ENCODE measurements at places on chromosomes 4 and X. TPM values are rescaled to one million over a fixed set of nuclear protein-coding genes. Genes with fewer than 3 reads are reported as not detected.

DNA sequence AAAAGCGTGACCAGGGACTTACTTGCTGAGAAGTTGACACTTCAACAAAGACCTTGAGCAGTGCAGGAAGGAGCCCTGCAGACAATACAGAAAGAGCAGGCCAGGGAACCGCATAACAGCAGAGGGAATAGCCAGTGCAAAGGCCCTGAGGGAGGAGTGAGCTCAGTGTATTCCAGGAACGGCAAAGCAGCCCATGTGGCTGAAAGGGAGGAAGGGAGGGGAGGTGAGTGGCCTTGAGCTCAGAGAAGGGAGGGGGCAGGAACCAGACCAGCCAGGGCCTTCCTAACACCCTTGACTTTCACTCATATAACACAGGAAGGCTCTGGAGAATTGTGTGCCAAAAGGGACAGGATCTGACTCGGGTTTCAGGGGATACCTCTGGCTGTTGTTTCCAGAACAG, 112.2 kb downstream of the BCOR start:
- no peaks in the 10 kb centered on the region for H3K27me3 ChIP-seq
- no peak overlapping the region for H3K27ac ChIP-seq
- no peaks in the 10 kb centered on the region for H3K36me3 ChIP-seq

DNA sequence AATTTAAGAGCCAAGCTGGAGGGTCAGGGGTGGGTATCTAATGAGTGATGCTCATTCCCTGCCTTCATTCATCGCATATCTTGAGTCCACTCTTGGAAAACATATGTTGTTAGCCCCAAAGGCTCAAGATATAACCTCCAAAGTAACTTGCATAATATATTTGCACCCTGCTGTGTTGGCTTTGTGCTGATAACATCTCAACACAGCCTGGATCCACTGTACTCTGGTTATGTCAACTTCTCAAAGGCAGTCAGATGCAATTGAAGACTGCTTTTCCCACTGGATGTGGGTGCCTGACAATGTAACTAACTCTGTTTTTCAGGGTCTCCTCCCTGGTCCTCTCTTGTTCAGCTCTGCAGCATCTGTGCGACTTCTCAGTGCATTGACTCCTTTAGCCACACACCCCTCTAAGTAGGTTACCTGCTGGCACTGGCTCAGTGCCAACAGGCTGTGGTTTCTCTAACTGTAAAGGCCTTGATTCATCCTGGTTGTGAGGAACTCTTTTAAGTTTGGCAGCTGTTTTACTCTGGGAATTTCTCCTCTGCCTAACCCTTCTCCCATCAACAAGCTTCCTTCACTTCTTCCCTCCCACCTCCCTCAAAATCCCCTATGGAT, 28.1 kb downstream of the SLC16A2 start:
- DNase-seq, result no peak
- no peak overlapping the region for H3K4me3 ChIP-seq
- H3K4me1 ChIP-seq, result no peaks in the 10 kb centered on the region
- no peaks in the 10 kb centered on the region for H3K36me3 ChIP-seq

GRCh38 chr4:125689805-125690204, 375.1 kb downstream of the FAT4 start:
- no peak overlapping the region for H3K4me3 ChIP-seq
- DNase-seq, result no peak
- no peaks in the 10 kb centered on the region for H3K4me1 ChIP-seq
- H3K27ac ChIP-seq, result no peak overlapping the region
- no peaks in the 10 kb centered on the region for H3K36me3 ChIP-seq

DNA sequence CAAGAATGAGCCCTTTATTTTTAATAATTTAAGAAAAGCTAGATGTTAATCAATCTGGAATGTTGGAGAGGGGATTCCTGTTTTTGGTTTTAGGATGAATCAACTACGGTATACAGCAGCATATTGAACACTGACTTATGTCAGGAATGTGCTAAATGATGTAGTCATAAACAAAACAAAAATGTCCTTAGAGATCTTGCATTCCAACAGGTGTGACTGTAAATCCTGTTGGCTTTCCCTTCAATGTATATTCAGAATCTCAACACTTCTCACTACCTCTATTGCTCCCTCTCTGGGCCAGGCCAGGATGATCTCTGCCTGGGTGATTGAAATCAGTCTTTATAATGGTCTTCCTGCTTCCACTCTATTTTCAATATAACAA, 37.8 kb upstream of the BDH2 start:
- no peaks in the 10 kb centered on the region for H3K27me3 ChIP-seq
- no peak overlapping the region for H3K4me3 ChIP-seq
- H3K4me1 ChIP-seq, result no peaks in the 10 kb centered on the region
- DNase-seq, result no peak
- no peak overlapping the region for H3K27ac ChIP-seq

GRCh38 chrX:43446752-43447151, 209.3 kb upstream of the MAOA start:
- H3K4me3 ChIP-seq, result no peak overlapping the region
- H3K36me3 ChIP-seq, result no peaks in the 10 kb centered on the region
- DNase-seq, result no peak
- no peaks in the 10 kb centered on the region for H3K27me3 ChIP-seq

Gene AFM
- total RNA-seq, result 0.15 TPM
